Stimulated activated CD4-positive, alpha-beta T cell treated with anti-CD3 and anti-CD28 coated beads, Interleukin-1b, Interleukin-23, amount 100 ng/mL, for 48 hours (primary cell): ENCODE measurements at places on chromosomes 7 and 10.

GRCh38 chr7:121156825-121157224, 168.3 kb downstream of the CPED1 start:
- no peak for DNase-seq

GRCh38 chr7:56026538-56026937, 24.7 kb downstream of the PSPH start:
- DNase-seq, result no peak

DNA sequence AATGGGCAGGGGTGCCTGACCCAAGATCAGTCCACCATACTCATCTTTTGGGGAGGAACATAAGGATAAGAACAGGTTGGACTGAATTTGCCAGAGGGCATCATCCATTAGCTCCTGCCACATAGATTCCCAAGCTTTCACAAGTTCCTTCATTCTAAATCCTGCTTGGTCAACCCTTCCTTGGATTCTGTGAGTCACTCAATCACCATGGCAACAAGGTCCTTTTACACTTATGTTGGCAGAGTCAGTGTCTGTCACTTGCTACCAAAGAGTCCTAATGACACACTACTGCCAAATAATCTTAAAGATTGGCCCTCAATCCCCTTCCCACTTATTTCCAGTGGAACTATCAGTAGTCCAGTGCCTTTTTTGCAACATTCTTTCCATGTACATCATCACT, 5.0 kb upstream of the LGI1 start:
- DNase-seq, result no peak

- no peak for DNase-seq
These were observed 73.3 kb downstream of the DNAH11 start for GRCh38 chr7:21616091-21616490.
